ENCODE measurements at places on chromosomes 7 and 10.

- no peak for DNase-seq
Observed at GRCh38 chr10:57303566-57303965, 942.5 kb upstream of the ZWINT start.

- no peak for DNase-seq
Observed at GRCh38 chr7:44625526-44626471, 19.4 kb downstream of the OGDH start.

DNA sequence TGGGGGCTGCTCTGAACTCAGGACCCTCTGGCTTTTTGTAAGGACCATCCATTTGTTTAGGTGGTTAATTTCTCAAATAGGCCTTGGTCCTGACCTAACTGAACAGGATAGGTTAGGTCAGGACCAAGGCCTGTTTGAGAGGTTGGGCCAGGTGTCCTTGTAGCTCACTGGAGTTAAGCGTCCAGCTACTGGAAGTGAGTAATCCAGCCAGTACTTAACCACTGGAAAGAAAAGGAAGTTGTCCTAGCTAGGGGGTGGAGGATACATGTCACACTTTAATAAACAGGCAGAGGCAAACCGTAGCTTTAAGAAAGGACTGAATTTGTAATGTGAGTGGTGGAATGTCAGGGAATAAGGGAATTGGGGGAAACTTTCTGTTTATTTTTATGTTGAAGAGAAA lies 96.0 kb downstream of the GPR85 start:
- no peak for DNase-seq

DNA sequence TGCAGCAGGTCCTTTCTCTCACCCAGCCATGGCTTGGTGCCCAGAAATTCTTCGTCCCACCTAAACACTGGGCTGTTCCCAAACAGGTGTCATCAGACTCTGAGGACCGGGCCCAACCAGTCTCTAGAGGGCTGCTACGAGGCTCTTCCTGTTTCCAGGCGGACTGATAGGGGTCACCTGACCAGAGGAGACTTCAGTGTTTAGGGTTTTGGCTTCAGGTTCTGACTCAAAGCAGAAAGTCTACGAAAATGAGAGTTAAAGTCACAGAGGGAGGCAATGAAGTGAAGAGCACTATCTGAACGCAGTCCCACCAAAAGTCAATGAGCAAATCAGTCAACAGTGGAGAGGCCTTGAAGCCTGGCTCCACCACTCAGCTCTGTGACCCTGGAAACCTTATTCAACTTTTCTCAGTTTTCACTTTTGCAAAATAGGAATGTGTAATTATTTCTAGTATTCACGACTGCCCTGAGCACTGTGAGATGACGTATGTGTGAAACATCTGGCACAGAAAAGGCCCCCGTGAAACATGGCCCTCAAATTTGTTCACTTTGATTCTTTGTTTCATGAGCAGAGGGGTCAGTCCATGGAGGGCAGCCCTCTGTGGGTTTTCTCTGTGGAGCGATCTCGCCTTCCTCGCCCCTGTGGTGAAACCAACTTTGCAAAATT lies 189.9 kb upstream of the PDE1C start:
- DNase-seq = no peak

DNA sequence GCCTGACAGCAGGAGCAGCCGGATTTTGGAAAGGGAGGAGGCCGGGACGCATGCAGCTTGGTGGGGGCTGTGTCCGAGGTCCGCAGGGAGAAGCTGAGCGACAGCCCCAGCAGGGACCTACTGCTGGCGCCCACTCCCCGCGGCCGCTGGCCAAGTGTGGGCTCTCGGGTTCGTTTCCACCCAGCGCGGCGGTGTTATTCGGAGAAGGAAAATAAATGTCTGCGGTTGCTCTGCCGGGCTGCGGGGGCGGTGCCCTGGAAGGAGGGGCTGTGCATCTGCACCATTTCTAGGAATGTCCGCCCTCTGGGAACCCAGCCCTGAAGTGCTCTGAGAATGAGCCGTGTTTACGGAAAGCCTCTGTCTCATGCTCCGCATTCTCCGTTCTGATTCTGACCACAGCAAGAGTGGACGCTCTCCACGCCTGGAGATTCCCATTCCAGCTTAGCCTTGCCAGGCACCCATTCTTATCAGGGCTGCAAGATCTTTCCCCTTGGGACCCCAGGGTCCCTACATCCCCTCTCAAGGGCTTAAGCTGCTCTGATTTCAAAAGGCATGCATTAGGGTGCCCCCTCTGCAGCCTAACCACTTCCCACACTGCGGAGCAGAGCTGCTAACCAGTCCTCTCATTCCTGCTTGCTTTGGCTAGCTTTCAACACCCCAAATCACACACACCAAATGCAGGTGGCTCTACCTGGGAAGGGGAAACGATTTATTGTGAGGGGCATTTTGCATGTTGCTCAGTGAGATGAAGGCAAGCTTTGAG lies 256.6 kb upstream of the GLI3 start:
- peak; percentile 94 for DNase-seq

- DNase-seq = peak; percentile 49
Observed at GRCh38 chr7:20647908-20648776, 32.7 kb downstream of the ABCB5 start.

DNA sequence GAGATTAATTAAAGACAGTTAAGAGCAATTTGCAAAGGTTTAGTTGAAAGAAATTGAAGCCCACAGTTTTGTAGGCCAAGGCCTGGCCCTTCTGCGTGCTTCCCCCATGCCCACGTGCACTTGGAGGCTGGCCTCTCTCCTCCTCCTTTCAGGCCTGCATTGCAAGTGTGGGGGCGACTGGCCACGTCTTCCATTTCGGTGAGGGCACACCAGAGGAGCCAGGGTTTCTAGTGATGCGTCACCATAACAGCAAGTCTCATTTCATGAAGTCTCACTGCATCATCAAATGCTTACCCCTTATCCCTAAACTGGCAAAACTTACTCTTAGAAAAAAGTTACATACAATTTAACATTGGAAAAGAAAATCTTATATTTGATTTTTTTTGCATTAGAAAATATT lies 141.2 kb downstream of the NRF1 start:
- no peak for DNase-seq
